ENCODE measurements at places on chromosomes 7 and 10.

DNA sequence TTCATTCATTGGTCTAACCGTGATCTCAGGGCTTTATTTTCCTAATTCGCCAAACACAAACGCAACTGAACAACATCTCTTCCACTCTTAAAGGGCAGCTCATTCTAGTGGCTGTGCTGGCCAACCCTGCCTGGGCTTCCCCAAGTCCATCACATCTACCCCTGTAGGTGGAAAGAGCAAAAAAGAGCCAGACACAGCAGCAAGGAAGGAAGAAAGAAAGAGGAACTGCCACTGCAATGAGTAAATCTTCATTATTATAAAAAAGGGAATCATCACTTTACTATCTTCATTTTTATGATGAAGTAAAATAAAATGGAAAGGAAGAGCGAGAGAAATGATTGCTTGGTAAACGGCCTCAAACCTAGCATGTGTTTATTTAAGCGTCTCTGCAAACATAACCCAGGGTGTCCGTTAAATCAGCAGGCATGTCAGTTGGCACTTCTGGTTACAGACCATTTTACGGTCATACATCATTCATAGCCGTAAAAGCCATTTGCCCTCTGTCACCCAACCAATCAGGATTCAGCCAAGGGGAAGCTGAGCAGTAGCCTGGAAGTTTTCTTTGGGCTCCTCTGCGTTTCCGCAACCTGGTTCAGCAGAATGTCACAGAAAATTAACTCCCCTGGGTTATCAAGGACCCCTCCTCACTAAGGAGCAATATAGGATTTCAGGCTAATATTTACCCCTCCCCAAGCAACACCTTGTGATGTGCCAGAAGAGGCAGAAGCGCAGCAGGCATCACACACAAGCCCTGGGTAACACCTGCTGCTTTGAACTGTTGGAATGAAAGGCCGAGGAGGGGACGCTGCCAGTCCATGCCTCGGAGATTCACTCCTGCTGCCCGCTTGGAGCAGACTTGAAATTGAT lies 234.0 kb downstream of the SNX10 start:
- peak; percentile 57 for DNase-seq

DNA sequence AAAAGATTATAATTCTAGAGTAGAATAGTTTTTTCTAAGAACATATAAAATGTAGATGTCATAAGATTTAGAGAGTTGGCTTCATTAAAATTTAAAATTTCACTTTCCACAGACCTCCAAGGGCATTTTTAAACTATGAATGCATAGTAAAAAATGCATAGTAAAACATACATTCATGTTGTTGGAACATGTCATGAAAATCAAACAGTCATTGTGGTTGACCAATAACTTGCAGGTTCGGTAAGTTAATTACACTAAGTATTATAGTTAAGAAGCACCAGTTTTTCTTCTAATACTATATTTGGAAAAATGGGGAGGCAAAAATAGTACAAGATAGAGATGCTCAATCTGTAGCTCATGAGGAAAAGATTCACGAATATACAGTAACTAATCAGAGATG lies 61.5 kb upstream of the MACROH2A2 start:
- no peak for DNase-seq

GRCh38 chr10:24041034-24041433 lies 167.9 kb upstream of the KIAA1217 start:
- DNase-seq: peak; percentile 7

DNA sequence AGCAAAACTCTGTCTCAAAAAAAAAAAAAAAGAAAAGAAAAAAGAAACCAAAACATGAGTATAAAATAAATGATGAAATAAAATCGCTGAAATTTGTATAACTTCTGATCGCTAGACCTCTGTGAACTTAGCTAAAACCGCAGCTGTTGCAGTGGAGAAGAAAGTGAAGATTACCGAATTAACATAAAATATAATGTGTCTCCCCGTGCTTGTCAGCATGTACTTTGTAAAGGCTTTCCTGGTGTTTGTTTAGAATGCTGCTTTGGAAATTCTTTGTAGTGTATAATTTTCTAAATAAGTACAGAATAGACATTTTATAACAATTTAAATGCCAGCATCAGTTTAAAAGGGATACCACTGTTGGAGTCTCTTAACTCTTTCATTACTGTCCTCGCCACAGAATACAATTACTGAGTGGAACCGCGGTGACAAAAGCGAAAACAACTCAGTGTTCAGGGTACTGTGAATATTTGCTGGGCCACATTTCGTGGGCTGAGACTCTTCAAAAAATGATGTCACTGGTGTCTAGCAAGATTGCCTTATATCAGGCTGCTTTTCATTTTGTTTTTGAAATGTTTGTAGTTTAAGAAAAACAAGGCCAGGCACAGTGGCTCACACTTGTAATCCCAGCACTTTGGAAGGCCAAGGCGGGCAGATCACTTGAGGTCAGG lies 167.7 kb downstream of the NSUN6 start:
- no peak for DNase-seq

DNA sequence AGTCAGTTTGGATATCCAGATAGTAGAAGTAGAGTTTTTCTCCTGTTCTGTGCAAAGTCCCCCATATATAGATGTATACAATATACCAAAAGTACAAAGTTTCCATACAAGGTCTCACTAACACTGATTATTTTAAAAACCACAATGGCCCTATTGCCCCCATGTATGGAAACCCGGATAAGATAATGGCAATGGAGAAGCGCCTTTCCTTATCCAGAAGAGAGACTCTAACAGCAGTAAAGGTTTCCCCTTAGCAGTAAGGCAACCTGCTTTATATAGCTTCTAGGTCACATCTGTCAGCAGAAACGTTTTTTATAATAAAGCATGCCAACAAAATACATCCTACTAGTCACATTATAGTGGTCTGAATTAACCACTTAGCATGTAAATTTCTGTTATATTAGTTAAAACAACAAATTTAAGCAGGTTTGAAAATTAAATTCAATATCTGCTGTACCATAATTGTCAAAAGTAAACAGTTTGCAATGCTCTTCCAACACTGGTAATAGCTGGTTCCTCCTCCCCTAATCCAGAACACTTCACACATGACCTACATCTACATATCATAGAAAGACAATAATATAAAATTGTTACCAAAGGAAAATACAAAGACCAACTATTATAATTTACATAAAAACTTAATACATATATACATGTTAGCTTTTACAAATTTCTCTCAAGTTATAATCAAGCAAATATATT lies 22.4 kb downstream of the USP6NL start:
- no peak for DNase-seq

DNA sequence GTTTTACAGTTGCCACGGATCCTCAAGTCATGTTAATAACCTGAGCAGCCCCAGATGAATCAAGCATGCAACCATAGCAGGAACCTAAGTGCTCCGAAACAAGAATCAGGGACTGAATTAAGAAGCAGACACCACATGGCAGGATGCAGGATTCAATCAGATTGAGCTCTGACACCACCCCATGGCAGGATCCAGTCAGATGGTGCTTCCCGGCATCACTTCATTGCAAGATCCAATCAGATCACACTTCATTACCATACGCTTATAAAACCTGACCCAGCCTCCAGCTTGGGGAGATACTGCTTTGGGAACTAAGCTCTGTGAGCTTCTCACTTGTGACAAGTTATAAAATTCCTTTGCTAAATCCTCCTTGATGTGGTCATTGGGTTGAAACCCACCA lies 55.3 kb downstream of the ABCB4 start:
- no peak for DNase-seq

GRCh38 chr7:135480966-135481597 lies 28.8 kb downstream of the CNOT4 start:
- DNase-seq: no peak

- DNase-seq: no peak
Measured at GRCh38 chr10:127041552-127041951, 136.3 kb downstream of the DOCK1 start.

GRCh38 chr10:110337906-110338305 lies 33.2 kb upstream of the SMNDC1 start:
- no peak for DNase-seq

GRCh38 chr7:99395616-99396327 lies 12.6 kb downstream of the PDAP1 start:
- no peak for DNase-seq

GRCh38 chr7:42100156-42100508 lies 136.9 kb downstream of the GLI3 start:
- DNase-seq: no peak

DNA sequence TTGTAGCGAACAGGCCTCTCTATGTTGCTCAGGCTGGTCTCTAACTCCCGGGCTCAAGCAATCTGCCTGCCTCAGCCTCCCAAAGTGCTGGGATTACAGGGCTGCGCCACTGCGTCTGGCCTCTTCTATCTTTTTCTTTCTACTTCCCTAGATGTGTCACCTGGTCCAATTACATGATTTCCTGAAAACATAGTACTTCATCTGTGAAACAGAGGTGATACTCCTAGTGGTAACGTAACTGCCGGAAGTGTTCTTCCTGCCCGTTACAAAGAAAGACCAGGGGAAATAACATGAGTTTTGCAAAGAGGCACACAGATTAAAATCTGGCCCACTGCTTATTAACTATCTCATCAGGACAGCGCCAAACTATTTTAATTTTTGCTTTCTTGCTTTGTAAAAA lies 18.4 kb upstream of the HGF start:
- DNase-seq: no peak

GRCh38 chr7:54915870-54916598 lies 102.8 kb upstream of the EGFR start:
- no peak for DNase-seq

DNA sequence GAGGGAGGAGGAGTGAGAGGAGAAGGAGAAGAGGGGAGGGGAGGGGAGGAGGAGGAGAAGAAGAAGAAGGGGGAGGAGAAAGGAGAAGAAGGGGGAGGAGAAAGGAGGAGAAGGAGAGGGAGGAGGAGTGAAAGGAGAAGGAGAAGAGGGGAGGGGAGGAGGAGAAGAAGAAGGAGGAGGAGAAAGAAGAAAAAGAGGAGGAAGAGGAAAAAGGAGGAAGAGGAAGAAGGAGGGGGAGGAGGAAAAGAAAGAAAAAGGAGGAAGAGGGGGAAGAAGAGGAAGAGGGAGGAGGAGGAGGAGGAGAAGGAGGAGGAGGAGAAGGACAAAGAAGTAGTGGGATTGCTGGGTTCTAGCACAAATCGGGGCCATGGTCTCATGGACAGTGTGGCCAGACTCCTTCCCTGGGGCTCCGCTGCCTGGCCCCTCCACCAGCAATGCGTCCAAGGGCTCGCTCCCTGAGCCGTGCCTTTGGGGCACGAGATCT lies 4.2 kb upstream of the MAFK start:
- no peak for DNase-seq

DNA sequence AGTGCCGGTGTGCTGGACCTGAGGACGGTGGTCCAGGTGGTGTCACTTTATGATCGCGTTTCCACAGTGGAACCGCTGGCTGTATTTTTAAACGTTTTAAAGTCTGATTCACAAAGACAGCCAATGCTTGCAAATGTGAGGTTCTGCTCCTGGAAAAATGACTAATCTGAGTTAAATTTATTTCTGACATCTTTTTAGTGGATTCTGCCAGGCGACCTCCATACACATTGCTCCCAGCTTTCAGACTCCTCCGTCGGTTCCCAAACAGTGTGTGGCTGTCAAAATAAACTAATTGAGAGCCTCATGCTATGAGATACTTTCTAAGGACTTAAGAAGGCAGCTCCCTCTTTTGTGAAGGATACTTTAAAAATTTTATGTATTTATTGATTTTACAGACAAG lies 12.7 kb upstream of the TTYH3 start:
- no peak for DNase-seq

- DNase-seq: no peak
Measured at GRCh38 chr10:93926613-93927012, 32.8 kb downstream of the SLC35G1 start.

DNA sequence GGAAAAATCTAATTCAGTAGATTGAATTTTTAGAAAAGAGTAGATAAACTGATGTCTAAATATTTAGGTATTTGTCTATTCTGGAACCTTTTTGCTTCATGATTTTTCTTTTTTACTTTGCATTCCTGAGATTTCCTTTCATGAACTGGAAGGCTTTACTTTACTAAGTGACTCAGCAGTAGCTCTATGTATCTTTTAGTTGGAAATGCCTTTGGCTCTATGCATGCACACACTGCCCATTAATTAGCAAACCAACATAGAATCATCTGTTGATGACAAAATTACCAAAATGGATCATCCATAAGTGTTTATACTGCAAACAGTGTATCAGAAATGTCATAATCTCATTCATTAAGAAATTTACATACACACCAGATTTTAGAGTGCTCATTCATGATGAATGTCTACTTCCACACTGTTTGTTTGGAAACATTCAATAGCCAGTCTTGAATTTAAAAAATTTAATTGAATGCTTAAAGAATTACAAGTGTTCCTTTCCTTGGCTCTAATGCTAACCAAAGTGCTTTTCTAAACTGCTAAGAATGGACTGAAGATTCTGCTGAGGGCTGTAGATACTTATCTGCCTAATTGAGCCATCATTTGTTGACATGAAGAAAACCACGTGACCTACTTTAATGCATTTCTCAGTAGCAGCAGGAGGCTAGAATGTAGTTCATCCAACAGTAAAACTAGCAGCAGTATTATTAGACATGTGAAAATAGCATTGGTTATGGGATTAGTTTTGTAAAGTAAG lies 282.0 kb downstream of the ADK start:
- DNase-seq: peak; percentile 51

GRCh38 chr7:91628742-91629141 lies 251.8 kb downstream of the MTERF1 start:
- DNase-seq: no peak

DNA sequence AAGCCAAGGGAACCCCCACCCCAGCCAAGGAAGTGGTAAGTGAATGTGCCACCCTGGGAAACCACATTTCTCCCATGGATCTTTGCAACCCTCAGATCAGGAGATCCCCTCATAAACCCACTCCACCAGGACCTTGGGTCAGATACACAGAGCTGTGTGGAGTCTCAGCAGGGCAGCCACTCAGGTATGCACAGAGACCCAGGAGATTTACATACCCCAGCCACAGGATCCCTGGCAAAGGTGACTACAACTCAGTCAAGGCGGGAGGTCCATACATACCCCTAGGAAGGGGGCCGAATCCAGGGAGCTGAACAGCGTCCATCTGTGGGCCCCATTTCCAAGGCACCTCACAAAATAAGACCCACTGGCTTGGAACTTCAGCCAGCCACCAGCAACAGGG lies 293.4 kb downstream of the CTNNA3 start:
- DNase-seq: no peak

- no peak for DNase-seq
Measured at GRCh38 chr7:26305869-26306665, 14.4 kb downstream of the SNX10 start.

Measured in NCI-H187 treated with DMSO at 0.1 percent for 48 hours (cell line).